ENCODE measurements at places on chromosomes 1 and 21.

DNA sequence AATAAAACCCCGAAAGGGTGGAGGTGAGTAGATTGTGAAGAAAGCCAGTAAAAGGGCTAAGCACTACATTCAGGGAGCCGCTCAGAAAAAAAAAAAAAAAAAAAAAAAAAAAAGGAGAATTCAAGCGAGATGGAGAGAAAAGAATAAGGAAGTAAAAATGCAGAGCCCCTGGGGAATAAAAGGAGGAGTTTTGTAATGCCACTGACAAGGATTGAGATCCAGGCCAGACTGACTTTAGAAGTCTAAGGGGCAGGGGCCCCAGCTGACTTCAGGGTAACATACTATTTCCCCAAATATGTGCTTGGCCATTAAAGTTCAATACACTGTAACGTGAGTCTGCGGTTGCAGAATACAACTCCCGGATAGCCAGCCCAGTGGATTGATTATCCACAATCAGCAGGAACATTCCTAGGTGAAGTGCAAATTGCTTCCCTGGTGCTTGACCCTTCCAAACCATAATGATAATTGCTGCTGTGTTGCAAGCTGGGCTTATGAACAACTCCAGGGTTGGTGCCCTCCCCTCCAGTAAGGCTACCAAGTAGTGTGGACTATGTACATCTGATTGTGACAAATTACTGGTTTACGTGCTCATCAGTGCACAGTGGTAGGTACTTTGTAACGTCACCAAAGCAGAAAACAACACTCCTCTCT lies 30.7 kb upstream of the RRP15 start:
- DNase-seq = no peak

DNA sequence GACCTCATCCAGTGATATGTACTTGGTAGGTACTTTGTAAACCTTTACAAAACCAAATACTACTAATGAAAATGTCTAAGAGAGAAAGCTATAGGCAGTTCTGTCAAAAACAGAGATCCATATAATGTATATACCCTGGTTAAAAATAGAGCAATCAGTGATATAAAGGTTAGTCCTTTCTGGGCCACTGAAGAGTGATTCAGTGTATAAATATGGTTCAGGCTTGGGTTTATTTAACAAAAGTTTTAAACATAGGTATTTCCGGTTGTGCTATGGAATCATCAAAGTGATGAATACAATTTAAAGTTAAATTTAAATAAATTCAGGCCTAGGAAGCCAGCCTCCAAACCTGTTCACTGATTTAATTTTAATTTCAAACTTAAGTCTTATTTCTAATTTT lies 108.4 kb upstream of the DMRTA2 start:
- no peak for DNase-seq

GRCh38 chr1:193308438-193308837 lies 122.0 kb upstream of the B3GALT2 start:
- no peak for DNase-seq

- DNase-seq = no peak
Observed at GRCh38 chr1:91022518-91022929, 689 bp upstream of the ZNF644 start.

- DNase-seq = no peak
Observed at GRCh38 chr1:154993572-154994268, at the start of gene LENEP. LENEP (plus strand) TSS chr1:154993586; CDS start chr1:154993608, 22 bp downstream.

DNA sequence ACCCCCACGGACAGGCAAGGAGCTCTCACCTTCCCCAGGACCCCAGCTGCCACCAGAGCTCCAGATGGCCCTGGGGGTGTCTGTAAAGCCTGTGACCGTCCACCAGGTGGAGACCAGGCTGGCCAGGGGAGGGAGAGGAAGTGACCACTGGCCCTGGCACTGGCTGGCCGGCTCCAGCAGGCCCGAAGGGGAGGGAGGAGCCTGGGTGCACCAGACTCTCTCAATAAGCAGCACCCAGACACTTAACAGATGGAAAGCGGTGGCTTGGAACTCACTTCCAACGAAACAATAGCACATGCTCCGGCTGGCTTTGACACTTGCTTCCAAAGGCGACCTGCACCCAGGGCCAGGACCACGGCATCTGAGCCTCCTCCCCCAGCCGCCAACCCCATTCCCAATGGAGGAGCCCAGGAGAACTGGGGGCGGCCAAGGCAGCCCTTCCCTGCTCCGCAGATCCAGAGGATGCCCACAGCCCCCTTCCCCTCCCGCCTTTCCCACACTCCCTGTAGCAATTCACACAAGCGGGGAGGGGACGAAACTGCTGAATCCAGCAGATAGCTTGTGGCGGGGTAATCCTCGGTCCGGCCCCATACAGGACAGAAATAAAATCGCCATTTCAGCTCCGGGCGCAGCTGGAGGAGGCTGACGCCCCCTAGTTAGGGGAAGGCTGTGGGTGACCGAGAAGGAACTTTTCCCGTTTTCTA lies 742 bp upstream of the PDE9A start:
- no peak for DNase-seq

DNA sequence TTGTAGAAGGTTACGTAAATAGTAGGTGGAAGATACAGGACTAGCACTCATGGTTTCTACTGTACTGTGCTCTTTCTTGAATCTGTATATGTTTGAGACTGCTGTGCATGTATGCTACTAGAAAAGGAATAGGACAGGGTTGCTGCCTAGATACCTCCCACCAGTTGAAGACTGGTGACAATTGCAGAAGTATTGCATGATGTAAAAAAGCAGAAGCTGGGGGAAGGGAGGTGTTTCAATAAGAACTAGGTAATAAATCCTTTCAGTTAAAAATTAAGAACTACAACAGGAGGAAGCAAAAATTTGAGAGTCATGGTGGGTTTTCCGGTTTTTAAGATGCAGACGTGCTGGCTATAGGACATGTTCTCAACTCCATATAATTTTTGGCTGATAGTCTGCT lies 88.1 kb downstream of the CCDC30 start:
- DNase-seq = no peak

DNA sequence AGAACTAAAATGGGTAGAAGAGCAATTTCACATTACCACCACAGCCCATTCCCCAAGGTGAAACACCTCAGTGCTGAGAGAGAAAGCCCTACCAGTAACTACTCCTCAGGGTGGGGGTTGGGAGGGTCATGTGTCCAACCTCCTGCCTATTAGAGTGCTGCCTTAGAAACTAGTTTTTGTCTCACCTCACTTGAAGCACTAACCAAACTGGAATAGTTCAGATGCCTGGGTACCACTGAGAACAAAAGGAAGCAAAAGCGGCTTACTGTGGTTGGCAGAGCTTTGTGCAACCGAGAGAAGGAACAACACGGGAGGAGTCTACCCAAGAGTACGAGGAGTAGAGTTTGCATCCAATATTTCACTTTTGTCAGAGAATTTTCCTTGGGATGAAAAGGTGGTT lies 1207.5 kb upstream of the ADGRL2 start:
- DNase-seq = no peak

GRCh38 chr1:221700948-221701347 lies 40.9 kb downstream of the DUSP10 start:
- no peak for DNase-seq

DNA sequence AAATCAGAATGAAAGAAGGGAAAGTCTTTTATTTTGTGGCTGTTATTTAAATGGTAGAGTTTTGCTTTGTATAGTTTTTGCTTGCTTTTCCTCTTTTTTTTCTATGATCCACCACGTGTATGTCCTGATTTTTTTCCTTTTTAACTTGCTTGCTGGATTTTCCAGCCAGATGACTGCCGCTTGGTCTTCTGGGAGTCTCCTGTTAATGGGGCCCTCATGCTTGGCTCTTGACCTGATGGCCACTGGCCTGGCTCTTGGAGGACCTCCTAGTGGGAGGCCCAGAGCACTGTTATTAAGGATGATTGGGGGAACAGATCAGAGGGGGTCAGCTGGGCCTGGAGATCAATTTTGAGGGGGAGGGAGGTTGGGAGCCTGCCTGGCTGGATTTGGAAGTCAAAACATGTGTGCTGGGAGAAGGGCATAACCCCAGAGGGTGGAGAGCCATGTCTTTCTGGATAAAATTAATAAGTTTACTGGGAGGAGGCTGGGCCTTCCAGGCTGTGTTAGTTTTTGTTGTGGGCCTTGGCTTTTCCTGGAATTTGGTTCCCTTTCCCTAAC lies 1.2 kb downstream of the FGGY start:
- DNase-seq = no peak

DNA sequence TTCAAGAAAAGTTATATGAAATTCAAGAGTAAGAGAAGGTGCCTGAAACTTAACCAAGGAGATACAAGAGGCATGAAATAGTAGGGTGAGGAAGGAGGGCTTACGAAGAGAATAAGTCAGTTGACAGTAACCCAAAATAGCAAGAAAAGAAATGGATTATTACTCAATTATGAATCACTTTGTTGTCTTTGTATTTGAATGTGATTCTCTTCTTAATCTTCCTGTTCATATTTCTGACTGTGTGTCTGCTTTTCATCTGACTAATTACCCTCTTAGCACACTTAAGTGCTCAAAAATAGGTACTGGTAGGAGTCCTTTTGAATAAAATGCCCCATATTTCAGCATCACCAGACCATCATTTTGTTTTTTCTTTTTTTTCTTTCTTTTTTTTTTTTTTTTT lies 39.4 kb downstream of the GLMN start:
- no peak for DNase-seq

DNA sequence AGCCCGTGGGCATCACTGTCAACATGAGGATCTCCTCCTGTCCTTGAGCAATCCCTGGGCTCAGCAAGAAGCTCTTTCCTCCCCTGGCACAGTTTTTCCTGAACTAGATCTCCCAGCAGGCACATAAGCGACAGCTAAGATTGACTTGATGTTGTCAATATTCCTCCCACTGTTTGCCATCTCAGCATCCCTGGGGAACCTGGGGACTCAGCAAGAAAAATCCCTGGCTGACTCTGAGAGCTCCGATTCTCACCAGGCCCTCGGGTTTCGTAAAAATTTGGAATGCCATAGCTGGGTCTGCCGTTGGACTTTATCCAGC lies 687.2 kb downstream of the MATN1 start:
- no peak for DNase-seq

DNA sequence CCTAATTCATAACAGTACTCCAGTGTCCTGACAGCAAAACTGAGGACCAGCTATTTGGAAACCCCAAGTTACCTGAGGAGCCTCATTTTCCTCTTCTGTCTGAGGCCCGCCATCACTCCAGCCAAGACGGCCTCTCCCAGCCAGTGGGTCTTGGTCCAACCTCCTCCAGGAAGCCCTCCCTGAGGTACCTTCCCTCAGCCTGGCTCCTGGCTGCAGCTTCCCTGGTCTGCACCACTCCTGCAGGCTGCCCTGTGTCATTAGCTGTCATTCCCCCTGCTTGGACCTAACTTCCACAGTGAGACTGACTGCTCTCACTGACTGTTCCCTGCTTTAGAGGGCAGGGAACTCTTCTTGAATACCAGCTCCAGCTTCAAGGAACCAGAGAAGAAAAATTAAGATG lies 33.0 kb downstream of the BCAR3 start:
- DNase-seq = peak; percentile 20

GRCh38 chr1:56910441-56910985 lies 55.3 kb downstream of the C8B start:
- no peak for DNase-seq

DNA sequence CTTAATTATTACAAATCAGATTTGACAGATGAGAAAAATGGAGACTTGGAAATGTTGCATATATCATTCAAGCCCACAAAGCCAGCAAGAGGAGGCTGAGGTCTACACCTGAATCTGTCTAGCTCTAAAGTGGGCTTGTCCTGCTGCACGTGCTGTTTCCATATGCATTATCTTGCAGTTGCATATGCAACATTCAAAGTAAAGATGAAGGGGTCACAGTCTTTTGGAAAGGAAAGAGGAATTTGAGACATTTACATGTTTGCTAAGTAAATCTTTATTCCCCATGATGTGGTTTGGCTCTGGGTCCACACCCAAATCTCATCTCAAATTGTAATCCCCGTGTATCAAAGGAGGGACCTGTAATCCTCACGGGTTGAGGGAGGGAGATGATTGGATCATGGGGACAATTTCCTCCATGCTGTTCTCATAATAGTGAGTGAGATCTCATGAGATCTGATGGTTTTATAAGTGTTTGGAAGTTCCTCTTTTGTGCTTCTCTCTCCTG lies 98.3 kb downstream of the BACH1 start:
- DNase-seq = no peak

DNA sequence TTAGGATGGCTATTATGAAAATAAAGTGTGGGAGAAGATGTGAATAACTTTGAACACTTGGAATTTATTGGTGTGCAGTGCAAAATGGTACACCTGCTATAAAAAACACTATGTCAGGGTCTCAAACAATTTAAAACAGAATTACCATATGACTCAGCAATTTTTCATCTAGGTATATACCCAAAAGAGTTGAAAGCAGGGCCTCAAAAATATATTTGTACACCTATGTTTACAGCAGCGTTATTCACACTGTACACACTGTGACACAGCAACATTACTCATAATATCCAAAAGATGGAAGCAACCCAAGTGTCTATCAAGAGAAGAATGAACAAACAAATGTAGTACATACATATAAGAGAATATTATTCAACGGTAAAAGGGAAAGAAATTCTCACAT lies 75.8 kb downstream of the SPATA6 start:
- DNase-seq = no peak

DNA sequence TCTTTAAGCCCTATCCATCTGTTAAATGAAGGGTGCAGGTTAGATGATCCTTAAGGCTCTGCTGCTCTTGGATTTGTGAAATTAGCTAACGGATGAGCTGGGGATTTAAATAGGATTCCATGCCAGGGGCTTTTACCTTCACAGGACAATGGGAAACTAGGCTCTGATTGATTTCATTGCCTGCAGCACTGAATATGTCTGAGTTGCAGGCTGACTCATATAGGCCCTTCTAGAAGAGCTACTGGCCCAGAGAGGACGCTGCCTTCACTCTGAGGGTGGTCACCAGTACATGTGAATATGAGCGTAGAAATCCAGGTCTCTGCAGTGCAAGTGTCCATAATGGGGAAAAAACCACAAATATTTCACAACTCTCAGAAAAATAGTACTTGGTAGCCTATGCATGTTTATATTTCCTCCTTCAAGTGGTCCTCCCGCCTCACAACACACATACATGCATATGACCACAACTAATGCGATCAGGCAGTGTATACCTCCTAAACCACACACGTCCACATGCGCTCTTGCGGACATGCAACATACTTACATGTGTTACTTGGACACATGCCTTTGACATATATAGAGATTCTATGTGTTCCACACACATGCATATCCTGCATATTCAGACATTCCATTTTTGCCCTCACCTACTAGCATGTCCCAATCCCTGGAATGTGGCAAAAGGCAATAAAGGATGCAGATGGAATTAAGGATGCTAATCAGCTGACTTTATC lies 233.8 kb upstream of the JUN start:
- no peak for DNase-seq

All from lower leg skin (tissue), 4 donors.